Activated CD8-positive, alpha-beta T cell treated with anti-CD3 and anti-CD28 coated beads, Interleukin-2, amount 10 ng/mL, durations not matched to agents 7 days and 5 days (primary cell): ENCODE measurements at places on chromosomes 4 and X. TPM values are rescaled to one million over a fixed set of nuclear protein-coding genes. Genes with fewer than 3 reads are reported as not detected.

RHOXF2B gene
- total RNA-seq = not detected

WAS gene
- total RNA-seq = 164 TPM

LRP2BP gene
- 1.3 TPM for total RNA-seq

VCX gene
- not detected for total RNA-seq

ANK2 gene
- 1.5 TPM for total RNA-seq

HOPX gene
- 67.4 TPM for total RNA-seq

CYBB gene
- total RNA-seq = not detected

ETDB gene
- not detected for total RNA-seq

SYP gene
- total RNA-seq = 2.6 TPM

MAOA gene
- not detected for total RNA-seq

DNA sequence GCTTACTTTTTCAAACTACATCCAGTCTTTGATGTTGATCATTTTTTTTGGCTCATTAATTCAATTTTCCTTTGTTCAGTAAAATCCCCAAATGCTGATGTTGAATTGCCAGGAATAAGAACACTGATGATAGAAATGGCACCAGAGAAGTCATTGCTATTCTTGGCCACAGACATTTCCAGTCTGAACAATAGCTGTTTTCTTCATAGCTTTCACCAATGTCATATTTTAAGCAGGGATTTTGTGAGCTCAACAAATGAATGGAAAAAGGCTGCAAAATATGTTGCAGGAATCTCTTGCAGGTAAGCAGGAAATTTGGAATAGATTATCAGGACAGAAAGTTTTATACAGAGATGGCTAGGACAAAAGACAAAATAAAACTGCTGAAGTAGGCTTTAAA is 40.5 kb upstream of the GLRB start:
- H3K27ac ChIP-seq = no peak overlapping the region
- H3K27me3 ChIP-seq = no peaks in the 10 kb centered on the region
- DNase-seq = no peak
- H3K36me3 ChIP-seq = no peaks in the 10 kb centered on the region
- H3K4me3 ChIP-seq = no peak overlapping the region

DNA sequence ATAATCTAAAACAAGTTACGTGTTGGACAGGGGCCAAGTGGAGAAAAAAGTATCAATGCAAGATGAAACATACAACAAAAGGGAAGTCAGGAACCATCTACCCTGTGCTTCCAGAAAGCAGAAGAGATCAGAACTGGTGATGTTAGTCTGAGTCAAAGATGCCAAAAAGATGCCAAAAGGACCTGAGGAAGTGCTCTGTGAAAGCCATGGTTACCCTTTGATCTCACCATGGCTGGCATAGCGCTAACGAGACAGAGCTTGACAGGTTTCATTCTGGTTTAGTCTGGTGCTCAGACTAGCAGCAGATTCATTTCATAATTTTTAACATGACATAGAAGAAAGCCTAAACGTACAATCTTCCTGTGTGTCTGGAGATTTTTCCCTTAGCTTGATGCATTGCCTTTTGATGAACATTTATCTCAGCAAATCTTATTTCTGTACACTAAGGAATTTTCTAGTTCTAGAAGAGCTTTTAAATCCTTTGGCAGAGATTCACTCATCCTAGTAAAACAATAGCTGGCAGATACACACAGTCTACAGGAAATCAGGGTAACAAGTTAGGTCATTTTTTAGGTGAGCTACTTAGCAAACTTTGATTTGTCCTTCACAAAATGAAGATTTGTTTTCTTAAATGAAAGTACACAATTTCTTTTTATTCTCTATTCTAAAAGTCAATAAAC is 87.7 kb downstream of the COL25A1 start:
- H3K36me3 ChIP-seq = no peaks in the 10 kb centered on the region
- H3K4me3 ChIP-seq = no peak overlapping the region
- H3K27me3 ChIP-seq = peaks cover 12% of the 10 kb centered on the region
- no peaks in the 10 kb centered on the region for H3K4me1 ChIP-seq
- H3K27ac ChIP-seq = no peak overlapping the region

- no peak overlapping the region for H3K4me3 ChIP-seq
- H3K27ac ChIP-seq = no peak overlapping the region
- DNase-seq = no peak
- no peaks in the 10 kb centered on the region for H3K4me1 ChIP-seq
- peaks cover 15% of the 10 kb centered on the region for H3K27me3 ChIP-seq
These were observed 6.4 kb upstream of the RBMX2 start for GRCh38 chrX:130395341-130395740.

- H3K4me3 ChIP-seq = no peak overlapping the region
- no peak for DNase-seq
- peaks cover 28% of the 10 kb centered on the region for H3K4me1 ChIP-seq
- H3K27me3 ChIP-seq = peaks cover 11% of the 10 kb centered on the region
These were observed 94.8 kb downstream of the MAML3 start for GRCh38 chr4:140059159-140059558.

DNA sequence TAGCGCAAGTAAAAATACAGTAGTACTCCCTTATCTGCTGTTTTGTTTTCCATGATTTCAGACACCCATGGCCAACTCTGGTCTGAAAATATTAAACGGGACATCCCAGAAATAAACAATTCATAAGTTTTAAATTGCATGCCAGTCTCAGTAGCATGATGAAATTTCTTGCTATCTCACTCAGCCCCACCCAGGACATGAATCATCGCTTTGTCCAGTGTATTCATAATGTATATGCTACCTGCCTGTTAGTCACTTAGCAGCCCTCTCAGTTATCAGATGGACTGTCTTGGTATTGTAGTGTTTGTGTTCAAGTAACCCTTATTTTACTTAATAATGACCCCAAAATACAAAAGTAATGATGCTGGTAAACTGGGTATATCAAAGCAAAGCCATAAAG is 158.2 kb upstream of the DDIT4L start:
- DNase-seq = no peak
- no peaks in the 10 kb centered on the region for H3K4me1 ChIP-seq
- H3K27me3 ChIP-seq = no peaks in the 10 kb centered on the region
- H3K4me3 ChIP-seq = no peak overlapping the region
- H3K36me3 ChIP-seq = no peaks in the 10 kb centered on the region

DNA sequence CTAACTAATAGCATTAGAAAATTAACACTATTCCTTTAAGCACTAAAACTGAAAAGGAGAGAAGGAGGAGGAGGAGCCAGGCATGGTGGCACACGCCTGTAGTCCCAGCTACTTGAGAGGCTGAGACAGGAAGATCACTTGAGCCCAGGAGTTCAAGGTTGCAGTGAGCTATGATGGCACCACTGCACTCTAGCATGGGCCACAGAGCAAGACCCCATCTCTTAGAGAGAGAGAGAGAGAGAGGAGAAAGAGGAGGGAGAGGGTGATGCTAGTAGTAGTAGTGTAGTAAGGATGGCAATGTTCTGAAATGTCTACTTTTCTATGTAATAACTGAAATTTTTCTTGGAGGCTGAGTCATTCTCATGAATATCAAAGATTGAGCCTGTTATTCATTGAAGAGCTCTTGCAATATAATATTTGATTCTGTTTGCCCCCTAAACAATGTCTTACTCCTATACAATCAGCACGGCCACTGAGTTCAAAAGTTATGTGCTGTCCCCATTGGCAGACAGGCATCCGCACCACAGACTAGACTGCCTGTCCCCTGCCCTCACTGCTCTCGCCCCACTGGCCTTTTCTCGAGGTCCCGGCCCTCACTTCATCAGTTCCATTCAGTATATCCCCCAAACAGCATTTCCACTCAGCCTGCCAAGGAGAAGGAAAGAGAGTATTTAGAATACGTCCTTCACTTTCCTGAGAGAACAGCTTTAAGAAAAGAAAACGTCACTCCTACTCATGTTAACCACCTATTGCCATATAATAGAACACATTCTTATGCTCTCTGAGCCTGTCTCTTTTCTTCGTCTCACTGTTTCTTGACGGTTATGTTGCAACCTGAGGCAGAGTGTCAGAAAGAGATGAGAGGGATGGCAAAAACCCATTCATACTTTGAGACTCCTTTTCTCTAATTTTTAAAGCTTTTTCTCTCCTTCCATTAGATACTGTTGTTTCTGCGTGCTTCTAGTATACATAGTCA is 238.1 kb downstream of the PALLD start:
- H3K4me1 ChIP-seq = no peaks in the 10 kb centered on the region
- H3K36me3 ChIP-seq = no peaks in the 10 kb centered on the region
- no peak for DNase-seq

GRCh38 chrX:70806081-70806480 is 102.4 kb downstream of the TEX11 start:
- no peak overlapping the region for H3K4me3 ChIP-seq
- no peaks in the 10 kb centered on the region for H3K27me3 ChIP-seq
- no peak for DNase-seq

GRCh38 chr4:122712782-122713181 is 19.7 kb upstream of the BBS12 start:
- H3K27me3 ChIP-seq = peaks cover 6% of the 10 kb centered on the region
- no peak overlapping the region for H3K27ac ChIP-seq
- H3K36me3 ChIP-seq = no peaks in the 10 kb centered on the region
- peaks cover 18% of the 10 kb centered on the region for H3K4me1 ChIP-seq
- DNase-seq = no peak

- no peaks in the 10 kb centered on the region for H3K27me3 ChIP-seq
- H3K36me3 ChIP-seq = peaks cover 7% of the 10 kb centered on the region
- peak; percentile 39 for DNase-seq
- H3K27ac ChIP-seq = peak overlapping the region; percentile 71
- H3K4me3 ChIP-seq = peak overlapping the region; percentile 43
These were observed 6.3 kb downstream of the FMR1 start for GRCh38 chrX:147917700-147918695.

GRCh38 chr4:6142511-6142910 is 57.8 kb downstream of the JAKMIP1 start:
- DNase-seq = no peak
- no peak overlapping the region for H3K4me3 ChIP-seq
- H3K27me3 ChIP-seq = peaks cover 3% of the 10 kb centered on the region
- H3K36me3 ChIP-seq = peaks cover 9% of the 10 kb centered on the region
- H3K27ac ChIP-seq = no peak overlapping the region
- H3K4me1 ChIP-seq = no peaks in the 10 kb centered on the region

DNA sequence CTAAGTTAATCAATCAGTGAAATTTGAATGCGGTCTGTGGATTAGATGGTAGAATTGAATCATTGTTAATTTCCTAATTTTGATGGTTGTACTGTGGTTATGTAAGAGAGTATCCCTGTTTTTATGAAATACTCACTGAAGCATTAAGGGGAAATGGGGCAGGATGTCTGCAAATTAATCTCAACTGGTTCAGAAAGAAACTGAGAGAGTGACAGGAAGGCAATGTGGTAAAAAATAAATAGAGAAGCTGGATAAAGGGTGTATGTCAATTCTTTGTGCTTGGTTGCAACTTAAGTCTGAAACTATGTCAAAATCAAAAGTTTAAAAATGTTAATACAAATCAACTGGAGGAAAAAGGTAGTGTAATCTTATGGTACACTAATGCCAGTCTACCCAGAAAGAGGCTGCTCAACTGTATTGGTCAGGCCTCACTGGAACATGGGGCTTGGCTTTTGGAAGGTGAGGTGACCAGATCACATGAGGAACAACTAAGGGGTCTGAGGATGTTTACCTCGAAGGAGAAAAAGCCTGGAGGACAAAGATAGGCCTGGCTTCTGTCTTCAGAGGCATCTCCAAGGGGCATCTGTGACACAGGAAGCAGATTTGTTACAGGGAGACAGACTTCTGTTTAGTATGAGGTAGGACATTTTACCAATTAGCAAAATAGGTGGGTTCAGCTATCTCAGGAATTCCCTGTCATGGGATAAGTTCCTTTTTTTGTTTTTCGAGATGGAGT is 83.1 kb downstream of the DLG3 start:
- H3K36me3 ChIP-seq = no peaks in the 10 kb centered on the region
- H3K27me3 ChIP-seq = no peaks in the 10 kb centered on the region
- H3K27ac ChIP-seq = no peak overlapping the region
- no peak overlapping the region for H3K4me3 ChIP-seq

DNA sequence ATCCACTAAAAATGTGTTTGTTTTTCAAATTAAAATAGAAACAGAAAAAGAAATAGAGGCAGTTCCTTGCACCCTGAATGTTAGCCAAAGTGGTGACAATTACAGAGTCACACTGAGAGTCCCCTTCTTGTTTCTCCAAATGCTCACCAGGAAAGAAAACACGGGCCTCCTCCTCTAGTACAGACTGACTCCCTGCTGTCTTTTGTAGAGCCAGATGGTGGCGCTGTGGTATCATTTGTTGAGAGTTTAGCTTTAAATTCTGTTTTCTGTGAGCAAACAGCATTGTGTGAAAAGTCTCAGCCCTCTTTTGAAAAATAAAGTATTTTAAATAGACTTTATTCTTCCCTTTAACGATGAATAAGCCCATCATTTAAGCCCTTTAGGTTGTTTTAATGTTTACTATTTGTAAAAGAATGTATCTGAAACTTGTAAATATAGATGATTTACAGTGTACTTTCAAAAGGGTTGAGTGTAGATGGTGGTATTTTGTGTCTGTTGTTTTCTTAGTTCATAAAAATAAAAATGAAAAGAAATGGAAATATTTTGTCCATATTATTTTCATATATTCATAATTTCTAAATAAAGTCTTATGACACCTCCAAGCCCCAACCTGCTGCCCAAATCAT is 36.9 kb upstream of the ATOH1 start:
- peak; percentile 51 for DNase-seq
- H3K4me1 ChIP-seq = no peaks in the 10 kb centered on the region
- H3K36me3 ChIP-seq = no peaks in the 10 kb centered on the region
- H3K27me3 ChIP-seq = no peaks in the 10 kb centered on the region
- no peak overlapping the region for H3K4me3 ChIP-seq
- H3K27ac ChIP-seq = no peak overlapping the region

DNA sequence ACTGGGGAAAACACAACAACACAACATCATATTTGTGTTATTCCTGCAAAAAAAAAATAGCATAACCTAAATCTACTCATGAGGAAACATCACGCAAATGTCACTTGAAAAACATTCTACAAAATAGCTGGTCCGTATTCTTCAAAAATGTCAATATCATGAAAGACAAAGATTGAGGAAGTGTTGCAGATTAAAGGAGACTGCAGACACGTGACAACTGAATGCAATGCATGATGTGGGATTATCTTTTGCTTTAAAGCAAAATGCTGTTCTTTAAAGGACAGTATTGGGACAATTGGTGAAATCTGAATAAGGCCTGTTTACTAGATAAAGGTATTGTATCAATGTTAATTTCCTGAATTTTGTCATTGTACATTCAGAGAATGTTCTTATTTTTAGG is 157.7 kb downstream of the SMIM20 start:
- peaks cover 20% of the 10 kb centered on the region for H3K36me3 ChIP-seq
- H3K4me3 ChIP-seq = no peak overlapping the region
- peaks cover 28% of the 10 kb centered on the region for H3K4me1 ChIP-seq
- no peaks in the 10 kb centered on the region for H3K27me3 ChIP-seq
- H3K27ac ChIP-seq = no peak overlapping the region
- DNase-seq = no peak
